Stimulated activated CD8-positive, alpha-beta memory T cell treated with anti-CD3 and anti-CD28 coated beads, Interleukin-4, amount 100 ng/mL, for 4 hours (primary cell): ENCODE measurements at places on chromosomes 7 and 10.

DNA sequence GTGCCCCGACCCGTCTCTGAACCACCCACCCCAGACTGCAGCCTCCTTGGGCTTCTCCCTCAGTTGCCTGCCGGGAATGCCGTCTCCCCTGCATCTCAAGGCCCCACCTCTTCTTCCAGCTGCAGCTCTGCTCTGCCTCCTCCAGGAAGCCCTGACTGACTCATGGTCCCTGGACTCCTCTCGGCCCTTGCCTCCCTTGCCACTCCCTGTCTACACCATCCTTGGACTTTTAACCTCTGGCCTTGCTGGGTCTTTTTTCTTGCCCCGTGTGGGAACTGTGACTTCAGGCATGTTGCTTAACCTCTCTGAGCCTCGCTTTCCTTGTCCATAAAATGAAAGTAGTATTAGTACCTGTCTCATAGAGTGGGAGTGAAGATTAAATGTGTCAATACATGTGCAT lies 56.3 kb downstream of the C10orf105 start:
- DNase-seq: no peak

- DNase-seq: no peak
Observed at GRCh38 chr7:22549051-22549450, 49.1 kb upstream of the STEAP1B start.

GRCh38 chr10:126341491-126341890 lies 46.8 kb downstream of the ADAM12 start:
- DNase-seq: no peak

DNA sequence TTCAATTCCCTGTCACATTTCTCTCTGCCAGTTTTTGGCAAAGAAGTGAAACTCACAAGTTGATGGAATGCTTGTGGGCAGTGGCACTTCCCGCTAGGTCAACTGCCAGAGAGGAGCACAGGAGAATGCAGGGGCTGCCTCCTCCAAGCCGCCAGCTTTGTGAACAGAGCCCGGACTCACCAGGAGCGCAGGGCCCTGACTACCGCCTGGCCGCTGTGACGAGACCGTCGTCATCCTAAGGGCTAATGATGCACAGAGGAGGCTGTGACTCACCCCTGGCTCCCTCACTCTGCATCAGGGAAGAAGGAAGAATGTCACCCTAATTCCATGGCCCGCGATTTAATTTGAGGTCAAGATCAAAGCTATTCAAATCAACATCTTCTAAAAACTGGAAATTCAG lies 123.9 kb downstream of the TAX1BP1 start:
- DNase-seq: no peak

- DNase-seq: no peak
Observed at GRCh38 chr10:116170815-116171250, 102.2 kb downstream of the GFRA1 start.

DNA sequence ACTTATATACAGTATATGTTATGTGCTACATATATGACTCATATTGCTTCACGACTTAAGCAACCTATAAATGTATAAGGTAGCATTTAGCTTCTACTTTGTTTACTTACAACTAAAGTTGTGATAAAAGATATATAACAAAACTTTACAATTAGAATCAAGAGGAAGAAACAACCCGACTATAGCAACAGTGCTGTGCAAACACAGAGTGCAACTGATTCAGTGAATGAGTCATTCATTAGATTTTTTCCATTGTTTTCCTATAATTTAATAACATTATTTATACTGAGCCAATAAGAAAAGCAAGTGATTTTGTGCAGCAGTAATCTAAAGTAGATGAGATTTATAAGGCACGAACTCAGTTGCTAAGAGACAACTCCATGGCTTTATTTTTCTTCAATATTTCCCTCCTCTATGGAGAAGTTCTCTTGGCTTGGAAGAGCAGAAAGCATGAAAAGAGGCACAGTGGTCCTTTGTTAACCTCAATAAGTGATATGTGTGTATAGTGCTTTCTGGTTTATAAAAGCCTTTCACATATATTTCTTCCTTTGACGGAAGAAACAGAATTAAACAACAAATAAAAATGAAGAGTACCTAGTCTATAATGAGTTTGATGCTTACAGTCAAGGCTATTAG lies 19.8 kb downstream of the CEP41 start:
- DNase-seq: no peak

DNA sequence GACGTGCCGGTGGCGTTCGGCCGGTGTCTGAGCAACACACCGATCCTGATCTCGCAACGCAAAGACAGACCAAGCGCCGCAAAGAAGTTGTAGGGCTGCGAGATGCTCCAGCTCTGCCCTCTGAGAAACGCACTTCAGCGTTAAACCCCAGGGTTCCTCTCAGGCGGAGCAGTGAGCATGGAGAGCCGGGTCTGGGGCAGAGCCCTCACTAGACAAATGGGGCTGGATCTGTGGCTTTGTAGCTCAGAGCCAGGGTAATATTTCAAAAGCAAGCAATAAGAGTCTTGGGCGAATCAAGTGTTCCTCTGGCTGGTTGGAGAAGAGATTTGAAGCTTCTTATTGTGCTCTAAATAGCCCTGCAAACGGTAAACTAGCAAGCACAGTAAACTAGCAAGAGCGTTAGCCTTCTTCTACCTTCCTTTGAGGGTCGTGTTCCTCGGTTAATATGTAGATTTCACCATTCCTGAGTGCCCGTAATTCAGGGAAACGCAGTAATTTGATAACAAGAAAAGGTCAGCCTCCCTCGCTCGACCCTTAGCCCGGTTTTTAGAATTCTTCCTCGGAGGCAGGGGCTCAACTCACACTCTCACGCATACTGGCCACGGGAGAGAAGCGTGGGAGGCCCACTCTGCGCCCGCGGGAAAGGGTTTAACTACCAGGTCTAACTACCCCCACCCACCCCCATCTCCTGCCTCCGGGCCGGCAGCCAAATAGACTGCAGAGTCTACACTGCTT lies 6.7 kb downstream of the SKAP2 start:
- DNase-seq: no peak

- no peak for DNase-seq
Observed at GRCh38 chr10:11305825-11306593, 288.3 kb downstream of the CELF2 start.

- no peak for DNase-seq
Observed at GRCh38 chr7:4861673-4862072, at the start of gene PAPOLB. Gene PAPOLB, minus strand, starts transcription at chr7:4862030. Its CDS starts 220 bp downstream, at chr7:4861810.

- no peak for DNase-seq
Observed at GRCh38 chr7:36806891-36807290, 82.6 kb upstream of the AOAH start.

DNA sequence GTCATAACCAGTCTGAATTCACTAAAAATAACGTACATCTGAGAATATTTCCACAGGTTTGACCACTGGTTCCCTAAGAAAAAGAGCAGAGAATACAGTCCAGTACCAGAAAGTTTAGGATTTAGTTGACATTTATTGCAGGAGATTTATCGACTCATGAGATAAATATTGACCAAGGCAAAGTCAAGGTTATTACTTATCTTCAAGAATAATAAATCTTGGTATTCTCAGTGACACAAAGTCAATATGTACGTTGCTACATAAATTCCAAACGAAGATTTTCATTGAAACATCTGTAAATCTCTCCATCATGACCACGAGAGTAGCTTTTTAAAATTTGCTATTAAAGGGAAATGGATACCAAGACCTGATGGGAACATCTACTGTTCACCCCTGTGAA lies 39.4 kb upstream of the GRB10 start:
- DNase-seq: no peak

- no peak for DNase-seq
Observed at GRCh38 chr10:77036993-77037734, 600.4 kb downstream of the KCNMA1 start.

DNA sequence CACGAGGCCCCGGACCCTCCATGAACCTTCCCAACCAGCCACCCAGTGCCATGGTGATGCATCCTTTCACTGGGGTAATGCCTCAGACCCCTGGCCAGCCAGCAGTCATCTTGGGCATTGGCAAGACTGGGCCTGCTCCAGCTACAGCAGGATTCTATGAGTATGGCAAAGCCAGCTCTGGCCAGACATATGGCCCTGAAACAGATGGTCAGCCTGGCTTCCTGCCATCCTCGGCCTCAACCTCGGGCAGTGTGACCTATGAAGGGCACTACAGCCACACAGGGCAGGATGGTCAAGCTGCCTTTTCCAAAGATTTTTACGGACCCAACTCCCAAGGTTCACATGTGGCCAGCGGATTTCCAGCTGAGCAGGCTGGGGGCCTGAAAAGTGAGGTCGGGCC lies 90.6 kb upstream of the PDCD4 start:
- no peak for DNase-seq

- no peak for DNase-seq
Observed at GRCh38 chr7:107856806-107857540, 34.0 kb upstream of the DLD start.

GRCh38 chr7:42910306-42910705 lies 1.6 kb downstream of the C7orf25 start:
- no peak for DNase-seq

DNA sequence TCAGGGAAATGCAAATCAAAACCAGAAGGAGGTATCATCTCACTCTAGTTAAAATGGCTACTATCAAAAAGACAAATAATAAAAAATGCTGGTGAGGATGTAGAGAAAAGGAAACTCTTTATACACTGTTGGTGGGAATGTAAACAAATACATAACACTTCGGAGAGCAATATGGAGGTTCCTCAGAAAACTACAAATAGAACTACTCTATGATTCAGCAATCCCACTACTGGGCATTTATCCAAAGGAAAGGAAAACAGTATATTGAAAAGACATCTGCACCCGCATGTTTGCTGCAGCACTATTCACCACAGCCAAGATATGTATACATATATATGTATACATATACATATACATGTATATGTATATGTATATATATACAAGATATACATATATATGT lies 94.2 kb downstream of the C10orf90 start:
- DNase-seq: no peak

GRCh38 chr10:79185796-79186374 lies 117.1 kb downstream of the ZMIZ1 start:
- no peak for DNase-seq

DNA sequence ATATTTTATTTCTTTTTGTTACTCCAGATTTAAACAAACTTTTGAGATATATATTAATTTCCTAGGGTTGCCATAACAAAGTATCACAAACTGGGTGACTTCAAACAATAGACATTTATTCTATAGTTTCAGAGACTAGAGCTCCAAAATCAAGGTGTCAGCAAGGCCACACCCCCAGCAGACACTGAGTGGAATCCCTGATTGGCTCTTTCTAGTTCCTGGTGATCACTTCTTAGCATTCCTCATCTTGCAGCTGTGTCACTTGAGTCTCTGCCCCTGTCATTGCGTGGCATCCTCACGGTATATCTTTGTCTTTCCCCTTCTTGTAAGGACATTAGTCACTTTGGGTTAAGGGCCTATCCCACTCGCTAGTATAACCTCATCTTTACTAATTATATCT lies 7.6 kb upstream of the SLC26A3 start:
- no peak for DNase-seq

DNA sequence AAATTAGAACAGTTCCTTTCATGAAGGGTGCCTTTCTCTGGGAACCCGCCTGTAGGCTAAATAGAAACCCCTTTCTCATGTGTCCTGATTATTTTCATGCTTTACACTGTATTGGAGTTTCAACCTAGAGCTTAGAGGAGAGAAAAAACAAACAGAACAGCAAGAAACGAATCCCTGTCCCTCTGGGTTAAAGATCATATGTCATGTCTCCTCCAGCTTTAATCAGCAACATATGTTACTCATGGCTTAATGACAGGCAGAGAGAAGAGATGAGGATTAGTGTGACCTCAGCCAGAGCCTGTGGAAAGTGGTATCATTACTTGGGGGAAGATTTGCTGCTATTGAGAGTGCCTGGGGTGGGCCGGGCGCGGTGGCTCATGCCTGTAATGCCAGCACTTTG lies 32.1 kb downstream of the CRCP start:
- no peak for DNase-seq

- no peak for DNase-seq
Observed at GRCh38 chr10:46787321-46787615, 124.0 kb upstream of the PTPN20 start.

GRCh38 chr10:31921031-31921430 lies 7.6 kb downstream of the ARHGAP12 start:
- DNase-seq: no peak

- DNase-seq: no peak
Observed at GRCh38 chr10:61905837-61906561, 4.5 kb downstream of the ARID5B start.

DNA sequence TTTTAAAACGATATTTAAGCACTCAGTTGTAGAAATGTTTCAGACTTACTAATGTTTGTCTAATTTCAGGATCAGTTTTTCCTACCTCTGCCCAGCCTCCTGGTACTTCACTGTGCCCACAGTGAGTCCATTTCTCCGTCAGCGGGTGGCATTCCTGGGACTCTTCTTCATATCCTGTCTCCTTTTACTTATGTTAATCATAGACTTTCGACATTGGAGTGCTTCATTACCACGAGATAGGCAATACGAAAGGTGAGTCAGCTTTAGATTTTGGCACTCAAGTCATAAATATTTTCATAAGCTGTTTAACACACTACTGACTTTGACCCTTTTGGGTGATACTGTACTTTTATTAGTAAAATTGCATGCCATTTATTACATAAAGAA lies 2.1 kb downstream of the ENTPD7 start:
- DNase-seq: no peak

DNA sequence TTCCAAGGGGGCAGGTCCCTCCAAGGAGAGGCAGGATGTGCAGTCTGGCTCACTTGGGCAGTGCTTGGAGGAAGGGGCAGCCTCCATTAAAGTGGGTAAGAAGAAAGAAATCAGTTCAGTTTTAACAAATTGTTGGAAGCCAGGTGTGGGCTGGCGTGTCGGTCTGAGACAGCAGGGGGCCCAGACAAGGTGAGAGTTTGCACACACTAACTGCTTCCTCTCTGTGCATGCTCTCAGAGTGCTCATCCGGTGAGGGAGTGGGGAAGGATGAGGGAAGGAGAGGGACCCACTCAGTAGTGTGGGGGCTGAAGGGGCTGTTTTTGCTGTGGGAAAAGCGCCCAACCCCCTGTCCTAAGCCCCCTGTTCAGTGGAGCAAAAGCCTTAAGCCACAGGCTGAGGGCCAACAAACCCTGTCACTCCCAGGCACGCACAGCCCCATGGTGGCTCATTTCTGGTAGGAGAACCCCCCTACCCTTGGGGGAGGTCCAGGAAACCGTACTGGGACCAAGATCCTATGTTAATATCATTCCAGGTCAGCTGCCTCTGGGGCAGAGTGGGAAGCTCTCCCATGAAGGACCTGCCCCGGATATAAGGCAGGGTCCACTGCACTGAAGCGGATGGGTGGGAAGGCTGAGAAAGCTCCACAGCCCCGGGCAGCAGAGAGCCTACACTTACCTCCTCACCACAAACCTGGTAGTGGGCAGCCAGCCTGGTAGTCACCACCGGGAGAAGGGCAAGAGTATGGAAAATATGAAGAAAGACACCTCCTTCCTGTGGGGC lies 5.1 kb upstream of the PCBD1 start:
- DNase-seq: no peak

DNA sequence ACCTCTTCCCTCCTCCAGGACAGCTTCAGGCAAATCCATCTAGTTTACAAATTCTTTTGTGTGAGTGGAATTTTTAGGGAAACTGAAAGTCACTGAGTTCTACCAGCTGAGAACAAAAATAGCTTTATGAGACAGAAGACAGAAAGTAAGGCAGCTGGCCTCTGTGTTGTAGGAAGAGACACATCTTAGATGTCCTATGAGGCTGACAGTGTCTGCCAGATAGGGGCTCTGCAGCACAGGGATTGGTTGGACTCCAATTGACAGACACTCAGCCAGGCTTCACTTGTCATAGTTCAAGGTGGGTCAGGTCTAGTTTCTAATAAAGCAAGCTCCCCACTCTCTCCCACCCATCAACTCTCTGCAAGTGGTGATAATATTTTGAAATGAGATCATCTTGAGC lies 574.9 kb downstream of the CCSER2 start:
- no peak for DNase-seq
